ENCODE measurements at places on chromosomes 12 and 14.

GRCh38 chr12:113138826-113139225, 3.3 kb upstream of the RASAL1 start:
- no peak for DNase-seq

- DNase-seq, result no peak
Observed at GRCh38 chr12:126998747-126999285, 1268.2 kb upstream of the TMEM132C start.

GRCh38 chr12:109130297-109131153, 14.1 kb downstream of the ACACB start:
- DNase-seq, result no peak

- no peak for DNase-seq
Observed at GRCh38 chr12:4135919-4136605, 137.5 kb upstream of the CCND2 start.

Data from cerebellar nuclear complex (tissue), 1 donor.